ENCODE measurements at places on chromosomes 4 and X.

GRCh38 chr4:152633118-152633517 is 46.7 kb downstream of the TMEM154 start:
- DNase-seq = no peak

- no peak for DNase-seq
Observed at GRCh38 chr4:113888006-113888405, 91.4 kb downstream of the ARSJ start.

- peak; percentile 47 for DNase-seq
Observed at GRCh38 chrX:48025561-48025960, 18.8 kb downstream of the SPACA5 start.

DNA sequence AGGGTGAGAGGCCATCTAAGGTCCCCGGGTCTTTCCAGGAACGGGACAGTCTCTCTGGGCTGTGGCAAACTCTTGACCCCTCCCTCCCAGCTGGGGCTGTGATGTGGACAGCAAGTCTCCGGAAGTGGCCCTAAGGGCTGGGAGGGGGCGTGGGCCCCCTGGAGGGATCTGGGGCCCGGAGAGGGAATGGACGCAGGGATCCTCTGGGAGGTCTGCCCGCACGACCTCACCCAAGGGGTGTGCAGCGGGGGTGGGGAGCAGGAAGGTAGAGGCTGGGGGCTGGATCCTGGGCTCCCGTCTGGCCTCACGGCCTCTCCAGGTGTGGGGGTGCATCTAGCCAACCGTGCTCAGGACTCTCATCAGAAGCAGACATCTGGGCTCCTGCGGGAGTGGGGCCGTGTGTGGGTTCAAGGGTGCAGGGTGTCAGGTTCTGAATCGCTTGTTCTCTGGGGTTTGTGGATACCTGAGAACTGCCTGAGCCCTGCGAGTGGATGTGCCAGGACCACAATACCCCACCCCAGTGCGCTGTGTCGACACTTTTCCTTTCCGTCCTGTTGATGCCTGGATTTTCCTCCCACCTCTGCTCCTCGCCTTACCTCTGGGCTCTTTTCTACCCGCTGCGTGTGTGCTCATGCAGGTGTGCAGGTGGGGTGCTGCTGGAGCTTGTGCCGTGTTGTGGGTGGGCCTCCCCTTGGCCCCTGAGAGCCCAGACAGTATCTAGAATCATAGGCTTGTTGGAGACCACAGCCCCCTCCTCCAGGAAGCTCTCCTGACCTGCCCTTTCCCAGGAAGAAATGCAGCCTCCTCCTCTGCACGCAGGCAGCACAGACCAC is 915 bp downstream of the CPZ start:
- no peak for DNase-seq

DNA sequence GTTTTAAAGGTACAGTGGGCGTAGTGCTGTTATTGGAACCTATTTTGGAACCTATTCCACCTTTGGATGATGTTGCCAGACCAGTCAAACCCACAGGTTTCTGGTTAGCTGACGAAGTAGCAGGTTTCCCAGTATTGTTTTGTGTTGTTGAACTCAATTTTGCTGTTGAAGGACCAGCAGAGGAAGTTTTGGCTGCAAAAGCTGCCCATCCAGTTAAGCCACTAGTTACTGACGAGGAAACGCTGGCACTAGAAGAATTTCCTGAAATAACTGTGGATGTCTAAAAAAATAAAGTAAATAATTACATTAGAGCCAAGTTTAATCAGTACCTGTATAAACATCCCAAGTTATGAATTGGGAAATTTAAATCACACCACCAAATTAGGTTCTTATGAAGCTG is 25.5 kb downstream of the INTS12 start:
- no peak for DNase-seq

GRCh38 chr4:153153339-153153871 is 50.8 kb upstream of the TRIM2 start:
- DNase-seq = peak; percentile 22

GRCh38 chr4:175884048-175884447 is 72.0 kb upstream of the GPM6A start:
- DNase-seq = no peak

GRCh38 chr4:6110681-6111353 is 89.5 kb downstream of the JAKMIP1 start:
- DNase-seq = no peak

- no peak for DNase-seq
Observed at GRCh38 chrX:11791090-11791489, 33.1 kb downstream of the MSL3 start.

DNA sequence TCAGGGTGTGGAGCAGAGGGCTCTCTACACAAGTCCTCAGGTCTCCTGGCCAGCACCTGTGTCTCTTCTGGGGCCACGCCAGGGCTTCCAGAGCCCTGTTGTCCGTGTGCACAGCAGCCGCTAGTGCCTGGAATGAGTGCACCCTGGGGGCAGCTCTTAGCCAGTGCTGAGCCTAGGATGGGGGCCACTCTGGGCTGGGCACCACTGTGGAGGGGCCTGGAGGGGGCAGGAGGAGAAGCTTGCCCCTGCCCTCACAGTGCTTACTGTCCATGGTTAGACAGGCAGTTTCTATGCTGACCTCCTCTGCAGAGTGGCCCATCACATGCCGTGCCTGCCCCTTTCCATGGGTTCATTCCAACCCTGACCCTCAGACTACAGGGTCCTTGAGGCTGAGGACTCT is 42.7 kb upstream of the GRPEL1 start:
- no peak for DNase-seq

- no peak for DNase-seq
Observed at GRCh38 chr4:148737061-148737770, 295.0 kb upstream of the NR3C2 start.

DNA sequence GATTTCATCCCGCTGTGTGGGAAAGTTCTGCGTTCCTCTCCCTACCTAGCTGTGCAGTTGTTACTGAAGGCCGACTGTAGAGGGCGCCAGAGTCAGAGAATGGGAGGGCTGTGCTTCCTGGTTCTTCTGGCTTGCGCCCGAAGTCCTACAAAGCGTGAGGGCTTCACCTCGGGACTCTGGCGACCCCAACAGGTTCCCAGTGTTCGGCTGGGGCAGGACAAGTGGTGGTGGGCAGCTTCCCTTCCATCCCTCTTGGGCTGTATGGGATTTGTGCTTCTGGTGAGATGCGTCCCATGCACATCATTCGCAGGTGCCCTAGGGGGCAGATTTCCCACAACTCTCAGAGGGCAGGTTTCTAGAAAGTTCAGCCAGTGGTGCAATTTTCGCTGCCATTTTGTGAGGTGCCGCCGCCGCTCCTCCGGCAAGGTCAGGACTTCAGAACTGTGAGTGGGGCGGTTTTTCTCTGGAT is 27.3 kb downstream of the CT45A1 start:
- DNase-seq = no peak

GRCh38 chr4:54942721-54943120 is 182.7 kb downstream of the KDR start:
- DNase-seq = no peak
